ENCODE measurements at places on chromosomes 2 and 18. TPM values are rescaled to one million over a fixed set of nuclear protein-coding genes. Genes with fewer than 3 reads are reported as not detected.

DNA sequence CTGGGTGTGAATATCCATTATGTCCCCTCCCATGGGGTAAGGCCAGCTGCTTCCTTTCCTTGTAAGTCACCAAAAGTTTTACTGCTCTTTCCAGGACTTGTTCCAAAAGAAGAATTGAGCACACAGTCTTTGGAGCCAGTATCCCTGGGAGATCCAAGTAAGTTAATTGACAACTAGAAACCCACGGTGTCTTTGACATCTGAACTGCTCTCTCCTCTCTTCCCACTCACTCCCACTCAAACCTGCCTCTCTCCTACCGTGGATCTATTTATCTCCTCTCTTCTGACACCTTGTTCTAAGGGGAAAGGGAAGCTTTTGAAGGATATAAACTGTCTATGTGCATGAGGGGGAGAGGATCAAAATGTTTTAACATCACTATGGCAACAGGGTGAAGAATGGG is 86.7 kb downstream of the VIT start:
- no peak for DNase-seq
- H3K27ac ChIP-seq = no peak overlapping the region
- H3K4me1 ChIP-seq = no peaks in the 10 kb centered on the region
- H3K4me3 ChIP-seq = no peak overlapping the region
- H3K27me3 ChIP-seq = no peaks in the 10 kb centered on the region

DNA sequence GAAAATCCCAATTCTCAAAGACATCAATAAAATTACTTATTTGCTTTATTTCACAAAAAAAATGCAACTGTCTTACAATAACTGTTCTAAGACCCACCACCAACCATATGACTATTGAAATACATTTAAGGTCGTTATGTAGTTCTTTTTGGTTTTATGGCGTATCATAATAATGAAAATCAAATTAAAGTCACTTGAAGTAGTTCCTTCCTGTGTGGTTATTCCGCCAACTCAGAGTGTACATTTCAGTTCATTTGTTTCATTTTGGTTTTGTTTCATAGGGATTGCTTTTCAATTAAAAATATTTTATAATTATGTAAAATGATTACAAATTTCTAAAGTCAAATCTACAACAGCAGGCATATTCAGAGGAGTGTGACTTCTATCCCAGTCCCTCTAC is 45.9 kb upstream of the AAK1 start:
- DNase-seq = no peak
- no peak overlapping the region for H3K27ac ChIP-seq
- H3K36me3 ChIP-seq = no peaks in the 10 kb centered on the region
- no peak overlapping the region for H3K4me3 ChIP-seq
- H3K27me3 ChIP-seq = no peaks in the 10 kb centered on the region
- H3K4me1 ChIP-seq = no peaks in the 10 kb centered on the region

GRCh38 chr2:85748039-85748734 is 5.6 kb upstream of the ATOH8 start:
- H3K27me3 ChIP-seq = no peaks in the 10 kb centered on the region

- H3K27ac ChIP-seq = no peak overlapping the region
- no peaks in the 10 kb centered on the region for H3K27me3 ChIP-seq
- H3K4me3 ChIP-seq = no peak overlapping the region
Observed at GRCh38 chr2:35199298-35199697, 1156.3 kb upstream of the CRIM1 start.

DNA sequence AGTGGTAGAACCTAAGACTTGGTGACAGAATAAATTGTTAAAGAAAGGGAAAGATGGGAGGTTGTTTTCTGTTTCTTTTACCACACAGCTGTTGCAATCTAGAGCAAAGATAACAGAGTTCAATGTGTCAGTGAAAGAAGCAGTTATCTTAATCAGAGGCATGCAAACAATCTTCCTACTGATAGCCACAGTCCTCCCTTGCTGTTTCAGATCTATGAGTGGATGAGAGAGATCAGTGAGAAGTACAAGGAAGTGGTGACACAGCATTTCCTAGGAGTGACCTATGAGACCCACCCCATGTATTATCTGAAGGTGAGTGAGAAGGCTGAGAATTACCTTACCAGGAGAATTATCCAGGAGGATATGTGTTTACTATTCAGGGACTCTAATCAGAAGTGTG is 15.9 kb downstream of the CPO start:
- H3K36me3 ChIP-seq = no peaks in the 10 kb centered on the region
- H3K4me1 ChIP-seq = no peaks in the 10 kb centered on the region
- H3K27me3 ChIP-seq = no peaks in the 10 kb centered on the region
- no peak for DNase-seq

GRCh38 chr2:106970471-106971261 is 84.7 kb upstream of the ST6GAL2 start:
- no peak for DNase-seq
- no peaks in the 10 kb centered on the region for H3K27me3 ChIP-seq
- no peak overlapping the region for H3K4me3 ChIP-seq
- no peaks in the 10 kb centered on the region for H3K36me3 ChIP-seq

GRCh38 chr2:73217160-73217559 is 3.1 kb downstream of the SMYD5 start:
- H3K27ac ChIP-seq = no peak overlapping the region
- no peaks in the 10 kb centered on the region for H3K4me1 ChIP-seq
- H3K4me3 ChIP-seq = no peak overlapping the region
- no peak for DNase-seq
- no peaks in the 10 kb centered on the region for H3K27me3 ChIP-seq
- H3K36me3 ChIP-seq = no peaks in the 10 kb centered on the region

Gene GMPPA
- total RNA-seq = 29.7 TPM

Gene OSBPL6
- 1.8 TPM for total RNA-seq

Gene PRSS56
- total RNA-seq = not detected

Gene CFAP221
- total RNA-seq = not detected
